ENCODE measurements at places on chromosomes 7 and 10.
A peak's percentile ranks its signal among the peaks of the same experiment; 100 is the strongest.

GRCh38 chr7:116153050-116153449 lies 57.3 kb upstream of the TES start:
- no peak for DNase-seq

DNA sequence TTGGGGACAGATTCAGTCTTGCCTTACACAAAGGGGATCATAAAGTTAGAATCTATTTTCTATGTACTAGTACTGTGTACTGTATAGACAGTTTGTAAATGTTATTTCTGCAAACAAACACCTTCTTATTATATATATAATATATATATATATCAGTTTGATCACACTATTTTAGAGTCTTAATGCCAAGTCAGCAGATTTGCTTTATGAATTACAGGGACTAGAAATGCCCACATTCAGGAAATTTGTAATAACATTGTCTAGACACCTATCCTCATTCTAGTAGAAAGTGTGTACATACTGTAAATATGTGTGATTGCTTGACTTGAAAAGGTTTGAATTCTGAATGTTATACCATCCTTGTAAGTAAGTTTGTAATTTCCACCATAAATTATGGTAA lies 111.2 kb downstream of the NSUN6 start:
- DNase-seq, result no peak

DNA sequence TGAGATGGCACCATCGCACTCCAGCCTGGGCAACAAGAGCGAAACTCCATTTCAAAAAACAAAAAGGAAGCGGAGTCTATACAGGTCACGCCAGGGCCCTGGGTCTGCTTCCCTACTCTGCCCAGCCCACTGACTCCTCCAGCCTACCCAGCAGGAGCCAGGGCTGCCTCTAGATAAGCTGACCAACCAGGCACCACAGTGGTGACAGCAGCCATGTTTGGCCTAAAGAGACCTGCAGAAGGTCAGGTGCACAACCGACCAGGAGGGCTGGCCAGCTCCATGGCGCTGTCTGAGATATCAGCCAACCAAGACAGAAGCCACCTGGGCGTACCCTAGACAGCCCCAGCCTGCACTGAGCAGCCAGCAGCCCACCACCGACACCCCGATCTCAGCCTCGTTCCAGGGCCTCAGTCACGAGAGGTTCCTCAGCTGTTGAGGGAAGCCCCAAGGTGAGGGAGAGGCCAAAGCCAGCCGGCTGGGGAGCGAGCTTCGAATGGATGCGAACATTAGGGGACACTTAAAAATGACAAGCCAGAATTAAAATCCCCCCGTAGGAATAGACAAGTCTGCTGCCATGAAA lies 24.4 kb upstream of the PWWP2B start:
- DNase-seq, result no peak

DNA sequence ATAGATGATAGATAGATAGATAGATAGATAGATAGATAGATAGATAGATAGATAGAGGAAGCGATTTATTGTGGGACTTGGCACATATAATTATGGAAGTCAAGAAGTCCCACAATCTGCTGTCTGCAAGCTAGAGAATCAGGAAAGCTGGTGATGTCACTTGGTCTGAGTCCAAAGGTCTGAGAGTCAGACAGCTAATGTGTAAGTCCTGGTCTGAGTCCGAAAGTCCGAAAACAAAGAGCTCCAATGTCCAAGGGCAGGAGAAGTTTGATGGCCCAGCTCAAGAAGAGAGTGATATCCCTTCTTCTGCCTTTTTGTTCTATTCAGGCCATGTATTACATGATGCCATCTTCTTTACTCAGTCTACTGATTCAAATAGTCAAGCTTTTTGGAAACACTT lies 53.8 kb upstream of the TCF7L2 start:
- DNase-seq, result no peak

DNA sequence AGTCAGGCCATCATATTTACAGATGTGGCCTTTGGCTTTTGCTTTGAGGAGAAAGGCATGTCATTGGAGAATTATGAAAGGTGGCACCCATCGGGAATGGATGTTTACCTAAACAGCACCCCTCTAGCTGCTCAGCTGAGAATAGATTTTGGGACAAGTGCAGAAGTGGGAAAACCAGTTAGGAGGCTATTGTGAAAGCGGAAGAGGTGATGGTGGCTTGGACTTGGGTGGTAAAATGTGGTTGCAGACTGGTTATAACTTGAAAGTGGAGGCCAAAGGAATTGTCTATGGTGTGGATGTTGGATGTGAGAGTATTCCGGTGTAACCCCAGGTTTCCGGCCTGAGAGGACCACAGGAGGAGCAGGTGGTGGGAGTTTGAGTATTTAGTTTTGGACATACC lies 5.2 kb upstream of the SLC12A9 start:
- no peak for DNase-seq

DNA sequence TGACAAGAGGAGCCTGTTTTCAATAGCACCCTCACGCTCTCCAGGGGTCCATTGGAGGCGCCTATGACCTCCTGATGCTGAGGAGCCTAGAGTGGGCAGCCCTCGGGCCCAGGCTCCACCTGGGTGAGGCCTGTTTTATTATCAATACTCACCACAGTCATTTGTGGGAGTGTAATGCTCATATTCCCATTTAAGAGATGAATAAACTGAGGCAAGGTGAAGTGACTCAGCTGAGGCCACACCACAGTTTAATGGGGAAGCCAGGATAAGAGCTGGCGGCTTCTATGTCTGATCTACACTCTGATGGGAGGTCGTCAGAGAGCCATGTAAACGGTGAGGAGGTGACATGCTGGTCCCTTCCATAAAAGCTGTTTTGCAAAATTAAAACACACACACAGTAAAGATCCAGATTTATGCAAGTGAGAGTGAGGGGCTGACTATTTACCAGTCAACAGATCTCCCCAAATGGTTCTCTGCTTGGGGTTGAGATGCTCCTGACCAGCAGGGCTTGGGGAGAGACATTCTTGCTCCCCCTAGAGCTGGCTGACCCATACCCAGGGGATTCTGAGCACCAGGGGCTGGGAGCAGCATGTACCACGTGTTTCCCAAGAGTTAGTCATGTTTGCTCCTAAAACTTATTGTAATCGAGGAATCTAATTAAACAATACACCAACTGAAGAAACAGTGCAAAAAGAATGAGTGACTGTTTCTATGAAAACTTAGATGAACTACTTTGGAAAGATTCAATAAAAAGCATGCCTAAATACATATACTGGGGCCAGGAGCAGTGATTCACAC lies 81.0 kb upstream of the INSIG1 start:
- DNase-seq, result peak; percentile 43

DNA sequence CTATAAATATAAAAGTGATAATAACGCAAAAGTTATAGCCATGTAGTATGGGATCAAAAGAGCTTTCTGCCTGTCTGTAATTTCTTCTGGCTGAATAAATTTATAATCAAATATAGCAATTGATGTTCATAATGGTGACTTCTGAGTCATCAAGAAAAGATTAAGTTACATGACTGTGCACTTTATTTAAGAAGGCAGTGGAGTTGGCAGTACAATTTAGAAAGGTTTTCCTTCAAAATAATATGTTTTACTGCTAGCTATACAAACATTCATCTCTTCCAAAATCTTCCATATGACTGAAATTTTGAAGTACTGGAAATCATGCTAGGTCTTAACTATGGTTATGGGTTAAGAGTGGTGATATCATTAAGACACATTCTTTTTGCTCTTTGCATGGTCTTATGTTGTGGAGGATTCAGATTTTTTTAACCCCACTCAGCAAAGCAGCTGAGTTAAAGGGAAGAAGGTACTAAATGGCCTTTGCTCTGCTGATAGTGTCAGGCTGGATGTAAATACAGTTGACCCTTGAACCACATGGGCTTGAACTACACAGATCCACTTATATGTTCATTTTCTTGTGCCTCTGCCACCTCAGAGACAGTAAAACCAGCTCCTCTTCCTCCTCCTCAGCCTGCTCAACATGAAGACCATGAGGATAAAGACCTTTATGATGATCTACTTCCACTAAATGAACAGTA lies 323.6 kb downstream of the BBS9 start:
- peak; percentile 25 for DNase-seq

GRCh38 chr7:84548366-84549365 lies 354.1 kb upstream of the SEMA3A start:
- peak; percentile 89 for DNase-seq

DNA sequence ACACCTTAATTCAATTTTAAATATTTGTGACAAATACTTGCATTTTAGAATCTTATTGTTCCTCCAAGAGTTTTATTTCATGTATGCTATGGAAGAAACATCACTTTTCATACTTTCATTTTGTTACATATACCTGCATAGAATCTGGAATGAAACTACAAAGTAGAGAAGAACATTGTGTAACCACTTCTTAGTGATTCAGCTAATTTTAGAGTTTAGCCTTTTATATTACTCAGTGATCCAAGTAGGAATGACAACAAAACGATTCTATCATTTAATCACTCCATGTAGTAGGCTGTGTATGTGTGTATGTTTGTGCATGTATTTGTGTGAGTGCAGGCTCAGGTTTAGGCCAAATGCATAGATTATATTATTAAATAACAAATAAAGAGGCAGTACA lies 14.4 kb upstream of the SEMA3A start:
- no peak for DNase-seq

DNA sequence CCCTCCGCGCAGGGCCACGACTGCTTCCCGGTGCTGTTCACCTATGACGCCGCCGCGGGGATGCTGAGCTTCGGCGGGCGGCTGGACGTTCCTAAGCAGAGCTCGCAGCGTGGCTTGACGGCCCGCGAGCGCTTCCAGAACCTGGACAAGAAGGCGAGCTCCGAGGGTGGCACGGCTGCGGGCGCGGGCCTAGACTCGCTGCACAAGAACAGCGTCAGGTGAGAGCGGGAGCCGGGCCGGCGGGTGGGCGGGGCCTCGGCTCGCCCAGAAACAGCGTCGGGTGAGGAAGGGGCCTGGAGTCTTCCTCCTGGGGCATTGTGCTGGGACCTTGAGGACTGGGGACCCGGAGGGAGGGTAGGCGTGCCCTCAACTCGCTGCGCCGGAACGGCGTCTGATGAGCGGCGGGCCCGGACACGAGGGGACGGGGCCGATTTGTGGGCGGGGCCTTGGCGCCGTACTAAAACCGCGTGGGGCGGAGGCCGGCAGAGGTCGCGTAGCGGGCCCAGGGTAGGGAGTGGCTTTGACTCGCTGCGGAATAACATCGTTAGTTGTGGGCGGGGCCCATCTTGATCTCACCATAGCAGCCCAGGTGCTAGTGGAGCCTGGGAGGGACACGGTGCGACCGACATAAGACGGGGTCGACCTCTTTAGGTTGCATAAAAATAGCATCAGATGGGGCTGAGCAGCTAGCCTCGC lies 15.6 kb downstream of the PDAP1 start:
- DNase-seq, result peak; percentile 41

DNA sequence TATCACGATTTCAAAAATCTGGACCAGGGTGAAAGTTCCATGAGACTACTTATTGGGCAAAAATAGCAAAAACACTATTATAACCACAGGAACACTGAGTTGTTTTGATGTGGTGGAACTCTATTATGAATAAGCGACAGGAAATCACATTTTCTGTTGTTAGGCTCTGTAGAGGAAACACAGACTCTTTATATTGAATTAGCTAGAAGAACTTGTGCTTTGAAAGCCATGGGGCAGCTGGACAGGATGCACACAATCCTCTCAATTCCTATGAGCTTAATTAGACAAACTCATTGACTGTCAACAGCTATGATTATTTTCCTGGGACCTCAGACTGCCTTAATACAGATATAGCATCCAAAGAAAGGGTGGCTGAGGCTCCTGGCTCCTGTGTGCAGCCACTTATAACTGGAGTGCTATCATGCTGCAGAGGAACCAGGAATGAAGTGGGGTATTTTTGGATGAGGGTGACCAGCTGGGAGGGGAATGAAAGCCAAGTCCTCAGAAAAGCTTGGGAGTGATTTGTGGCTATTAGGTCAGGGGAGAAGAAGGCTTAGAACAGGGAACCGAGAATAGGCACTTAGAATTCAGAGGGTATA lies 657.3 kb downstream of the TYW1 start:
- no peak for DNase-seq

DNA sequence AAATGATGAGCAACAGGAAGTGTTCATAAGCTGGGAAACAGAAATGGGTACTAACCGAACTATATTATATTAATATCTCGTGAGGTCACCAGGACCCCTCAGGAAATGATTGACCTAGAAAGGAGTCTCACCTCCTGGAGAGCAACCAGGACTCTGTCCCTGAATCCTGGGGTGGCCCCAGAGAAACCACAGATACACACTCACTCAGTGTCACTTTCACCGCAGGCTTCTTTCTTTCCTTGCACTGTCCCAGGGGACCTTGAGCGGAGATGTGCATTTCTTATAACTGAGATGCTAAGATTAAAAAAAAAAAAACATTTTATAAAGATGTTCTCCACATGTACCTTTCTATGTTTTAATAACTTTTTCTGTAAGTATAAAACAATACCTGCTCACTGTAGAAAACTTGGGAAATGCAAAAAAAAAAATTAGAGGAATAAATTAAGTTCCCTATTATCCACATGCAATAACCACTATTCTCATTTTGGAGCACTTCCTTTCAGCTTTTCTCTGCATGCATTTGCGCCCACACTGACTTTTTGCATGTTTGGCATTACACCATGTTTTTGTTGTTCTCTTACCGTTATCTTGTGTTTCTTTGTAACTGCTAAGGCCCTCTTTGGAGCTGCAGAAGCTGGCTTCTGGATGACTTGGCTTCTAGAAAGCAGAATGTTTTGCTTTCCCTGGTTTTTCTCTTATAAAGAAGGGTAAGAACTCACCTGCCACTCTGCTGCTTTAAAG lies 15.0 kb downstream of the NOD1 start:
- DNase-seq, result peak; percentile 63

DNA sequence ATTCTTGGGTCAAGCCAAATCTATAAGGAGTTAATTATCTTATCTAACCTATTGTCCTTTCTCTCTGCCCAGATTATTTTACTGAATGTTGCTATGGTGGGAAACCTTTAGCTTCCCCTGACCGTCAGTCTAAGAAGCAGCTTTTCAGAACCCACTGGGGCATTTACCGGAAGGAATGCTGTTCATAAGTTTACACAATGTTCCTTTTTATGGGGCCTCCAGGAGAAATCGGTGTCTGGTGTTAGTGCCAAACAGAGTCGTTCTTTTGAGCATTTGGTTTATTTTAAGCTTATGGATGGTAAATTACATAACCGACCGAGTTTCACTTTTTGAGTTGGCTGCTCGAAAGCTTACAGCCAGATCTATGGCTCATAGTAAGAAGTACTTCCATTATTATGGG lies 111.9 kb downstream of the CACNB2 start:
- no peak for DNase-seq
